Activated CD4-positive, alpha-beta T cell treated with anti-CD3 and anti-CD28 coated beads, Interleukin-2, amount 10 ng/mL, durations not matched to agents 24 days and 14 days (primary cell): ENCODE measurements at places on chromosomes 3 and 15. TPM values are rescaled to one million over a fixed set of nuclear protein-coding genes. Genes with fewer than 3 reads are reported as not detected.

DUOX1 gene
- 0.02 and 0.14 TPM in 2 replicates for total RNA-seq

FHIT gene
- 23.8 and 27.7 TPM in 2 replicates for total RNA-seq

TMEM45A gene
- 0.26 TPM in 1 of 2 replicates, not detected in the other for total RNA-seq

VPS18 gene
- 11.2 and 11.3 TPM in 2 replicates for total RNA-seq

DNAJA4 gene
- total RNA-seq = 74.1 and 75.9 TPM in 2 replicates

MUC4 gene
- total RNA-seq = 0.68 and 0.90 TPM in 2 replicates

ZCWPW2 gene
- 0.14 TPM in 1 of 2 replicates, not detected in the other for total RNA-seq

IGSF11 gene
- 0.47 TPM in 1 of 2 replicates, not detected in the other for total RNA-seq

ZNF710 gene
- total RNA-seq = 28.3 and 29.3 TPM in 2 replicates

HTR3E gene
- not detected in 2 replicates for total RNA-seq

PLA1A gene
- 0.26 and 0.31 TPM in 2 replicates for total RNA-seq

NAALADL2 gene
- total RNA-seq = not detected in 2 replicates

KNG1 gene
- total RNA-seq = not detected in 2 replicates

CDC25A gene
- total RNA-seq = 57.0 and 60.2 TPM in 2 replicates

CDHR4 gene
- not detected in 2 replicates for total RNA-seq

CCDC66 gene
- total RNA-seq = 36.8 and 37.8 TPM in 2 replicates

SCG5 gene
- 1.5 and 2.2 TPM in 2 replicates for total RNA-seq

HRH1 gene
- total RNA-seq = 0.42 and 0.52 TPM in 2 replicates

RHOA gene
- total RNA-seq = 381 and 391 TPM in 2 replicates

TUSC7 gene
- not detected in 2 replicates for total RNA-seq

SLC22A14 gene
- total RNA-seq = not detected in 2 replicates
